CD4-positive, alpha-beta T cell treated with Interleukin-15 for 1 hour (primary cell): ENCODE measurements at places on chromosomes 6 and 20.

DNA sequence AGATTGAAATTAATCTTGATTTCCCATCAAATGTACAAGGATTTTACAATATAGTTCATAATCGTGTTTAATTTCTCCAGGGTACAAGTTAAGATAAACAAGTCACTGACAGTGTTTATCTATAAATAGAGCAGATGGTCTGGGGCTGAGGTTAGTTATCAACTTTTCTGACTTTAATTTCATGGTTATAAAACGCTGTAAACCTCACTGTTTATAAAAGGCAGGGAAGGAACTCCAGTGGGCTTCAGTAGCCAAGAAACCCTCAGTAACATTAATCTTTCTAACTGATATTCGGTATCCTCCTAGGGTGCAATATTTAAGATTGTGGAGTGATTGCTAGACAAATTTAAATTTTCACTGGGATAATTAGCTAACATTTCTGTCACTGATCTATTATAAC, 68.6 kb downstream of the GFRAL start:
- DNase-seq: no peak

GRCh38 chr6:161414707-161415106, 140.8 kb upstream of the AGPAT4 start:
- DNase-seq: no peak

GRCh38 chr6:110703010-110703905, 112.0 kb downstream of the CDK19 start:
- DNase-seq: no peak

- no peak for DNase-seq
Measured at GRCh38 chr6:100230115-100230952, 234.4 kb downstream of the SIM1 start.

GRCh38 chr20:62617711-62618483, 24.4 kb upstream of the SLCO4A1 start:
- peak; percentile 81 for DNase-seq

DNA sequence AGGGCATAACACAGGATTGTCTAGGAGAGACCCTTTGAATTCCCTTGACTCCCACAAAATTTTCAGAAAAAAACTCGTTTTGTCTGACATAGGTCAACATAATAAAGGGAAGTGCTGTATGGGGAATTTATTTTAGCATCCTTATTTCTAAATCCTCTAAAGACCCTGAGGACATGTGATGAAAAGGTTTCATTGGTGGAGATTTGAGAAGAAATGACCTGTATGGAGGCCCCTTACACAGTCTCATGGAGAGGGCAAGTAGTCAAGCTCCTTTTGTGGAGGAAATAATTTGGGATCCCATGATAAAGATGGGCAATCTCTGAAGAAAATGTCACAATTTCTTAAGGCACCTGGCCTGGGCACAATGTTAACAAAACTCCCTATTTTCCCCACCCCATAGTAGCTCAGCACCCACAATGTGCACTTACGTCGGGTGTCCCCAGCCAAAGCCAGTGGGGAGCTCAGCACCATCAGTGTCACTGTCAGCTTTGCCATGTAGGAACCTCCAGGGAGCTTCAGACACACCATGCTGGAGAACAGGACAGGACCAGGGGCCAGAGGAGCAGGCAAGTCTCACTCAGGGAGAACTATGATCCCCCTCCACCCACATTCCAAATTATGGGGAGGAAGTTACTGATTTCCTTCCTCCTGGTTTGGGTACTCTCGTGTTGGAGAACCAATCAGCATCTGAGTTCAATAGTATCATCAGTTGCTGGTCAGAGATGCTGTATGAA, at the start of gene HLA-DRB5:
Gene HLA-DRB5 (minus strand): TSS at position 591 of the 734 bp plus-strand sequence. CDS start 63 bp downstream, at position 528.
- peak; percentile 60 for DNase-seq

- no peak for DNase-seq
Measured at GRCh38 chr6:63803371-63803770, 167.8 kb downstream of the PHF3 start.

DNA sequence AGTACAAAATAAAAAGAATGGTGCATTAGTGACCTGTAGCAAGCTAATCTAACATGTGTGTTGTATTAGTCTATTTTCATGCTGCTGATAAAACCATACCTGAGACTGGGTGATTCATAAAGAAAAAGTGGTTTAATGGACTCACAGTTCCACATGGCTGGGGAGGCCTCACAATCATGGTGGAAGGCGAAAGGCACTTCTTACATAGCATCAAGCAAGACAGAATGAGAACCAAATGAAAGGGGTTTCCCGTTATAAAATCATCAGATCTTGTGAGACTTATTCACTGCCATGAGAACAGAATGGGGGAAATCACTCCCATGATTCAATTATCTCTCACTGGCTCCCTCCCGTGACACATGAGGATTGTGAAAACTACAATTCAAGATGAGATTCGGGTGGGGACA, 45.4 kb upstream of the AIG1 start:
- DNase-seq: no peak

DNA sequence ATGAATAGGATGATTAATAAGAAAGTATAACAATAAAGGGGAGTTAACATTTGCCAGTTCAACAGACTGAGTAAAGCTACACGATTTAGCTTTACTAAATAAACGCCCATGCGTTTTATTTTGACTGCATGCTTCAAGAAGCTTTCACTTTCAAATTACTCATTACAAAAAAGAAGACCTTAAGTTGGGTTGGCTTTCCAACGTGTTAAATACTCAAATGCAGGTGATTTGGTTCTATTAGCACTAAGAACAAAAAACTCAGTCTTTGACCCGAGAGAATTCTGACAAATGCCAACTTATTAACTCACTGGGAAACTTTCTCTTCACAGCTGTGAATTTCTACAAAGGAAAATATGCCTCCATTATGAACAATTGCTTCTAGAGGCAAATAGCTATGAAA, 24.8 kb downstream of the RNF146 start:
- no peak for DNase-seq

GRCh38 chr6:70957284-70957617, 391 bp upstream of the B3GAT2 start:
- no peak for DNase-seq

- no peak for DNase-seq
Measured at GRCh38 chr6:159093609-159094443, 49.0 kb upstream of the TAGAP start.

DNA sequence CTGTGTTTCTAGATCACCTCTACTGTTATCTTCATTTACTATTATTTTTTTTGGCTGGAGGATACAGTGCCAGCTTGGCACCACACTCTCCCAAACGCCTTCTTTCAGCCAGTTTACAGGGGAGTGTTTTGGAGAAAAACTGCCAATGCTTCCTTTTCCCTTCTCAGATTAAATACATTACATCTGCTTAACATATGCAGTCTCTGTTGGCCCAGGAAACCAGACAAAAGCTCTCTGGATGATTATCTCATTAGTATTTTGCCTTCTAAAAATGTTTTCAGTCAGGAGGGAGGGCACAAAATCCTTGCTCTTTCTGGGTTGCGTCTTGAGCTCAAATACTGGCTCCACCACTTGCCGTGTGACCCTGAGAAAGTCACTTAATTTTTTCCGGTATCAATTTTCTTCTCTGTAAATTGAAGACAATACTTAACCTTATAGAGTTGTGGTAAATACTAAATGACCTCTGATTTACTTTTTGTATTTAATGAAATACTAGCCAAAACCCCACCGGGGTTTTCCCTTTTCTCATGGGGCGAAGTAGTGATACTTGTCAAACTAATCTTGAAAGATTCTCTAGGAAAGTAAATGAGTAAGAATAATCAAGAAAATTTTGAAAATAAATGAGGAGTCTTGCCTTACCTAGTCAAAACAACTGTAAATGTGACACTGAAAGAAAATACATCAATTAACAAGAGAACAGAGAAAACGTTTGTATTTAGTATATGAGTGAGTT, 146.2 kb downstream of the MMS22L start:
- DNase-seq: no peak

DNA sequence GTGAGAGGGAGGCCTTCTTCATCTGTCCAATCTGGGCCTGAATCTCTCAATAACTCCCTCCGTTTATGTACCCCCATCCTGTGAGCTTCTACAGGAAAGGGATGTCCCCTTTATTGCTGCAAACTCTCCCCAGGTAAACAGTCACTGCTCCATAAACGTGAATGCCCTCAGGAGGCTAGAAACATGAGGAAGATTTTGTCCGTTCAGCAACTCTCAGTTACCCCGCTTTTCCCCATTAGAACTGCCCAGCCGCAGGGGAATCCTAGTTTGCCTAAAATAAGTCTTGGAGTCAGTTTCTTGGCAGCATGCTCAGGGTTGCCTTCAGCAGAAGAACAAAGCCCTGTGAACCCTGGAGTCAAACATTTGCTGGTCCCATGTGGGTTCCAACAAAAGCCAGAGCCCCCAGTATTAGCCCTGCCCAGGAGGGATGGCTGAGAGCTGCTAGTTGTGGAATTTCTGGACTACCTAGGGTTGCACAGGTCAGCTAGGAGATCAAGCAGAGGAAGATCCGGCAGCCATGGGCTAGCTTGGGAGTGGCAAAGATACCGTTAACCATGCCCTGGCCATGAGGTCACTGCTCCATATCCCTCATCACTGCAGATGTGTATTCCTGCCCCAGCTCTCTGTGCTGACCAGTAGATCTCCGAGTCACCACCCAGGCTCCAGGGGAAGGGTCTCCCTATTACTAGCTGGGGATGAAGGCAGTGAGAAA, 640 bp downstream of the LRRN4 start:
- no peak for DNase-seq

DNA sequence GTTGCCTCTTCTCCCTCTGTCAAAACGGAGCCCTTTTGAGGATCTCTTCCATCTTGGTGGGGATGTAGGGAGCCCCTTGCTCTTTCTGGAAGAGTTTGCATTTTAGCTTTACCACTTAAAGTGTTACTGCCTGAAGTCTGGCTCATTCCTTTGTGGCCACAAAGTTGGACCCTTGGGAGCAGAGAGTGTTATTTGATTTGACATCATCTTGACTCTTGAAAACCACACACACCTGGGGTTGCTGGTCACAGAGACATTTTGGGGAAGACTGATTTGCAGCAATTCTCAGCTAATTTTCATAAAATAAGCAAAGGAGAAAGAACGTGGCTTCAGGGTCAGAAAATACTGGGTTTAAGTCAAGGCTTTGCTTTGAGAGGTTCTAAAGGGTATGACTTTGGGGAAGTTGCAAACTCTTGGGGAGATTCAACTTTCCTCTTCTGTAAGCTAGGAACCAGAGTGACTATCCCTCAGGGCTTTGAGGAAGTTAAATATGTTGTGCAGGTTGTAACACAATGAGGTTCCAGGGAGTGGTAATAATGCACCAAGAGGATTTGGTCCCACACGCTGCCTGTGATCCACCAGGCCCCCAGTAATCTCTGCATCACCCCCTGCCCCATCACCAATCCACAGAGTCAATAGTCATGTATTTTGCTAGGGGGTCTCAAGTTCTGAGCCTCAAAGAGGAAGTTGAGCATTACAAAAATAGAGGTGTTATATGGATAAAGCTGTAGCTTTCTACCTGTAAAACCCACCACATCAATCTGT, 141.6 kb upstream of the SLC24A3 start:
- no peak for DNase-seq

DNA sequence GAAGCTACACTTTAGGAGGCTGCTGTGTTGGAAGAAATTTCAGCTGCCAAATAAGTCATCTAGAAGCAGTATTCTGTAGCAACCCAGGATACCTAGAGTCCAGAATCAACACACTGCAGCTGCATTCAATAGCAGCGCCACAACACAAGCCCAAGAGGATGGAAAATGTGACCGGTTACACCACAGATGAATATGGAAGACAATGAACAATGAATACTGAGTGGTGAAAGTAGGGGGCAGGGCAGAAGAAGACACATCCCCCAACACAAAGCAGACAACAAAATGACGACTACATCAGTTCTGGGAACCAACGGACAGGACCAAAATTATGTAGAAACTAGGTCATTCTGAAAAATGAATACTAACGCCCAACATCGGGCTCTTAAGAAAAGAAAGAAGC, 38.2 kb downstream of the KIF6 start:
- DNase-seq: no peak

GRCh38 chr6:143128681-143129015, 68.0 kb downstream of the AIG1 start:
- no peak for DNase-seq

GRCh38 chr6:79605968-79606764, 25.0 kb upstream of the SH3BGRL2 start:
- DNase-seq: no peak

DNA sequence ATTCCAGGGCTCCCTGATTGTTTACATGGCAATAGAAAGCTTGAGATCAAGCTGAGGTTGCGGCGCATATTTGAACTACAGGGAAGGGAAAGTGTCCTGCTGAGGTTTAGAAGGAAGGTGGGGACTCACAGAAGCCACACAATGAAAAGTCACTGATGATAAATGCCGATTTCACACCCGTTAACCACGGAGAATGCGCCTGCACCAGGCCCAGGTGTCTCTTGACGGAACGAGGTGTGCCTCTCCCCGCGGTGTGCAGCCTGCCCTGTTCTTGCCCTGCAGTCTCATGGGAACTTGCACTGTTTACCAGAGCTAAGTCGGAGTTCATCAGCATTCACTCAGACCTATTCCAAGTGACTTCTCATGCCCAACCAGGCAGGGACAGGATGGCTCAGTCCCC, 90.3 kb downstream of the LY86 start:
- DNase-seq: no peak

- no peak for DNase-seq
Measured at GRCh38 chr20:51584737-51585136, 42.2 kb upstream of the NFATC2 start.

DNA sequence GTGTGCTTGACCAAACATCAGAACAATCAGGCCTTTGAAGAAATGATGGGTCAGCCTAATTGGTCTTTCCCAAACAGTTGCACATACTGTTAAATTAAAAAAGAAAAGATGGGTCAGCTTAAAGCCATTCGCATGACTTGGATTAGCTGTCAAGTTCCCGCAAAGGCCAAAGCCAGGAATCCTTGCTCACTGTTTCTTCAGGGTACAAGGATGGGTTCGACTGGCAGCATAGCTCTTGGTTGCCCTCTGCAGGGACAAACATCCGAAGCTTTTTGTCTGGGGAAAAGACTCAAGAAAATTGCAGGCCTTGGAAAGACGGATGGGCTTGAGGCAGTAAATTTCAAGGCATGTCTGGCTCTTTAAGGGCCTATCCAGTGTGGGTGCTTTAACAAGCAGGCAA, 168.0 kb downstream of the HDGFL1 start:
- no peak for DNase-seq

- no peak for DNase-seq
Measured at GRCh38 chr6:149779644-149779963, 30.1 kb downstream of the PCMT1 start.

DNA sequence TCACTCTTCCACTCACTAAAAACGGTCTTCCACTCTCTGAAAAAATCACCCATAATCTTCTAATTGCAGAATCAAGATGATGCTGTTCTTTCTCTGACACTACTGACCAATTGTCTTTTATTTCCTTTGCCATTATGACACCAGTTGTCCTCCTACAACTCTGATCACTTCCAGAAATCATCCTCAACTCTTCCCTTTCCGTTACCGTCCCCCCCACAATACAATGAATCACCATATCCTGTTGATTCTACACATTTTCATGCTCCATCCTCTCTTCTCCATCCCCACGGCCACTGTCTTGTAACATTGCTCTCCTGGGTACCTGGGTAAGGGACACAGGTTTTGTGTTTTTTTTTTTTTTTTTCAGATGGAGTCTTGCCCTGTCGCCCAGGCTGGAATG, 2.5 kb upstream of the PPP2R5D start:
- DNase-seq: no peak

- DNase-seq: peak; percentile 74
Measured at GRCh38 chr6:169959136-169960002, 207.9 kb downstream of the ERMARD start.
